ENCODE measurements at places on chromosomes 1 and 21. TPM values are rescaled to one million over a fixed set of nuclear protein-coding genes. Genes with fewer than 3 reads are reported as not detected.
A peak's percentile ranks its signal among the peaks of the same experiment; 100 is the strongest.

The MPL gene
- polyA plus RNA-seq = 0.55 TPM

The CNN3 gene
- 321 TPM for polyA plus RNA-seq

The RNF186 gene
- polyA plus RNA-seq = 0.12 TPM

The CR2 gene
- 0.45 TPM for polyA plus RNA-seq

The ACKR1 gene
- polyA plus RNA-seq = 0.20 TPM

The CCNL2 gene
- polyA plus RNA-seq = 243 TPM

The GABPA gene
- polyA plus RNA-seq = 44.8 TPM

The GNAT2 gene
- polyA plus RNA-seq = not detected

The C1orf94 gene
- not detected for polyA plus RNA-seq

The SERINC2 gene
- polyA plus RNA-seq = 41.1 TPM

The WNT2B gene
- polyA plus RNA-seq = 56.0 TPM

The ELF3 gene
- 97.8 TPM for polyA plus RNA-seq

The NHLH1 gene
- 0.16 TPM for polyA plus RNA-seq

DNA sequence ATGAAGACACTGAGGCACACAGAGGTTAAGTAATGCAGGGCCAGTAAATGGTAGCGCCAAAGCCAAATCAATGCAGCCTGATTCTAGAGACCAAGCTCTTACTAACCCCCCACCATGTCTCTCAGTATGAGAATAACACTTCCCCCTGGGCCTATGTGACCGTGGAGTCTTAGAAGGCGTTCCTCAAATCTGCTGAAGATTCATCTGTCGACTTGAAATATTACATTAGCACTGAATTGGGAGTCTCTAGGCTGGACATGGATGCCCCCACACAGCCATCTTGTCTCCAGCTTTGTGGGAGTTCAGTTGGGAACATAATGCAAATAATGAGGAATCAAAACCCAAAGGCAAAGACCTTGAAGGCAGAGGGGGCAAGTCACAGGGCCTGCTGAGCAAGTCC is 117.9 kb upstream of the HMGB4 start:
- no peak for DNase-seq

DNA sequence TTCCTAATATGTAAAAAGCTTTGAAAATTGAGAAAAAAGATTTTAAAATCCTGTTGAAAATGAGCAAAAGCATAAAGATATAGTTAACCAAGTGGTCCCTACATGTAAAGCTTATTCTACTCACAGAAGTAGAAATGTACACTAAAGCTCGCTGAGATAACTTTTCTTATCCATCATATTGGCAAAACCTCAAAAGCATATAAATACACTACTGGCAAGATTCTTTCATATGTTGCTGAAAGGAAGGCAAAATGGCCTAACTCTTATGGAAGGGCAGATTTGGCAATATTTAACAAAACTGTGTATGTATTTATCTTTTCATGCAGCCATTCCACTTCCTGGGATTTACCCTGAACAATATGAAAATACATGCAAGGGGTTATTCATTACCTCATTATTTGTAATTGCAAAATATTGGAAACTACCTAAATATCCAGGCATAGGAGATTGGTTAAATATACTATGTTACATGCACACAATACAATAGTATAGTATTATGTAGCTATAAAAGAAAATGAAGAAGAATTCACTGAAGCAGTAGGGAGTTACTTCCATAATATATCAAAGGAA is 43.2 kb upstream of the LYPLAL1 start:
- DNase-seq = no peak

DNA sequence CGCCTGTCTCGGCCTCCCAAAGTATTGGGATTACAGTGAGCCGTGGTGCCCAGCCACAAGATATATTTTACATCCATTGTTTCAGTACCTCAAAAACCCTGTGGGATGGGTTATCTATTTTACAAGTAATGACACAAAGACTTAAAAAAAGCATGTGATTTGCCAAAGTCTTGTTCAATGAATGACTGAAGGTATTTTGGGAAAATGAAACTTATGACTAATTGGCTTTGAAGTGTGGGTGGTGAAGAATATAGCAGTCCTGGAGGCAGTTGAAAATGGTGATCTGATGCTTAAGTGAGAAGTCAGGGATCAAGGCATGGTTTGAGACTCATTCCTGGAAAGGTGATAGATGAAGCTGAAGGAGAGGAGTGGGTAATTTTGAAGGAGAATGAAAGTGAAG is 3.0 kb downstream of the SWT1 start:
- DNase-seq = no peak

DNA sequence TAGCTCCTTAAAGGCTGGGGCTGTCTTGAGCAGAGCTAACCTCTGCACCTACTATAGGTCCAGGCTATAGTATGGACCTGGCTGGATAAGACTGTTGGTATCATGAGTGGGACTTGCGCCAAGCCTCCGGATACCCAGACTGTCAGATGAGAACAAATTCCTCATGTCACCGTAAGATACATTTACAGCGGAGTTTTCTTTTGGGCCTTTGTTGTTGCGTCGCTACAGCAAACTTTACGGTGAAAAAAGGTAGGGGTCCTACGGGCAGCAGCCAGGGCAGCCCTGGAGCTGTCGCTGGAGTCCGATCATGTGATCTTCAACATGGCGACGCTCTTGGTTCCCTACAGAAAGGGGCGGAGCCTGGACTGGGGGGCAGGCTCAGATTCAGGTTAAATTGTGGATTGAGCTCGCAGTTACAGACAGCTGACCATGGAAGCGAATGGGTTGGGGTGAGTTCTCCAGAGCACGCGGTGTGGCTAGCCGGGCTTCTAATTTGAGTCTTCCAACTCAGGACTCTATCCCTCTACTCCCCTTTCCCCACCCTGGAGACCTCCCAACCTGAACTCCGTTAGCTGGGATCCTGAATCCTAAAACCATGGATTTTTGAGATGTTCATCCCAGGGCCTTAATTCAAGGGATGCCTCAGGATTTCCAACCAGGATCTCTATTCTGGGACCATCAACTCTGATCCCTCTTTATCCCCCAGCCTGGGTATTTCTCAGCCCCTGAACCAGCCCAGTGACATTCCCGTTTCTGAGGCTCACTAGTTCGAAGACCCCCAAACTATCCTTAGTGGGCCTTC is at the start of gene UROD:
Gene UROD, plus strand, starts transcription at position 418 of the 802 bp plus-strand sequence. Its CDS starts 12 bp downstream, at position 430.
- peak; percentile 90 for DNase-seq

DNA sequence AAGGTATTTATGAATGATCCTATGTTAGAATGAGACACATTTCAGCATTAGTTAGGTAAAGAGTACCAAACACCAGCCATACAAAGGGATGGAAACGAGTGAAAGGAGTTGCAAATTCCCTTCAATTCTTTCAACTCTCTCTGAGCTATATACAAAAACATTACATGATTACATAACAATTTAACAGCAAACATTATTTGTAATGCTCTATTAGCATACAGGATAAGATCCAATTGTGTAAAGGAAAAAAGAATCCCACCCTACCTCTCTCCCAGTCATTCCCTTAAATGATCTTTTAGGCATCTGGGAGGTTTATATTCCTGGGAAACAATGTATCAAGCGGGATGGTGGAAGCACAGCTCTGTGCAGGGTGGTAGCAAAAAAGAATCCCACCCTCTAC is 117.9 kb downstream of the RHOU start:
- DNase-seq = no peak

GRCh38 chr1:164771041-164771618 is 212.1 kb downstream of the PBX1 start:
- DNase-seq = no peak

GRCh38 chr1:38203441-38203840 is 156.8 kb upstream of the POU3F1 start:
- no peak for DNase-seq

GRCh38 chr1:203934651-203935050 is 73.3 kb downstream of the SNRPE start:
- no peak for DNase-seq

- DNase-seq = peak; percentile 66
These were observed 69.8 kb upstream of the DIRAS3 start for GRCh38 chr1:68120136-68120791.

DNA sequence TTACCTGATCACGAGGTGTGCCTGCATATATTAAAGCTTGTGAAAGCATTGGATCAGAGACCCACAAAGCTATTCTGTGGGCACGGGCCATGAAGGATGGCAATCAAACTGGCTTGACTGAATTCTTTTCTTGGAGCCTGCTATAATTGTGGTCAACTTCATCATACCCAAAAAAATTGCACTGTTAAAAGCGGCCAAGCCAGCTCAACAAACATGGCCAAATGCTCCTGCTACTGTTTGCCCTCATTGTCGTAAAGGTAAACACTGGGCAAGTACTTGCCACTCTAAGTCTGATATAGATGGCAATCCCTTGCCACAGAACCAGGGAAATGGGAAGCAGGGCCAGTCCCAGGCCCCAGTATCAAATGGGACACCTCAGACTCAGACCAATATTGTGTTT is 6.6 kb upstream of the GSTM5 start:
- no peak for DNase-seq

DNA sequence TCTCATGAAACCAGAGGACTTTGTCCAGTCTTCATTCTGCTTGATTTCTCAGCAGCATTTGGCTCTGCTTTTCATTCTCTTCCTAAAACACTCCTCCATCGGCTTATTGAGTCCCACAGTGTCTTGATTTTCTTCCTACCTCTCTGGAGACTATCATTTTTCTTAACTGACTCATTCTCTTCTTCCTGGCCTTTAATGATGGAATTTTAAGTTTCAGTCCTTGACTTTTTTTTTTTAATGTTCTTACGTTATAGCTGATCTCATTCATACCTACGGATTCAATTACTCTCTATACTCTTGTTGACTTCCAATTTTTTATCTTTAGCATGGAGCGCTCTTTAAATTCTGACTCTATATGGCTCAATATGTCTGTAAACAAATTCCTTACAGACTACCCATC is 111.1 kb downstream of the NEK7 start:
- no peak for DNase-seq

DNA sequence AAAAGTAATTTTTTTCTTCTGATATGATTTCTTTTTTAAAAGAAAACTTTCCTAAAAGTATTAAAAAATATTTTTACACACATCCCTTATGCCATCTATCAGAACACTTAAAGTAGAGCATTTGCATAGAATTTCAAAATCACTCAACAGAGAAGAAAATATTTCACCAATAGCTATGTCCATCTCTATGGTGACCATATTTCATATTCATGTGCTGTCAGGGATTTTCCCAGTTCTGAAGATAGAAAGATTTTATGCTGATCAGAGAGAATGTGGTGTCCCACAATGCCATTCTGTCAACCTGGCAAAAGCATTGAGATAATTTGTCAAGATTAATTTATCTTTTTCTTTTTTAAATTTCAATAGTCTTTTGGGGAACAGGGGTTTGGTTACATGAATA is 87.0 kb downstream of the C4BPA start:
- DNase-seq = no peak

DNA sequence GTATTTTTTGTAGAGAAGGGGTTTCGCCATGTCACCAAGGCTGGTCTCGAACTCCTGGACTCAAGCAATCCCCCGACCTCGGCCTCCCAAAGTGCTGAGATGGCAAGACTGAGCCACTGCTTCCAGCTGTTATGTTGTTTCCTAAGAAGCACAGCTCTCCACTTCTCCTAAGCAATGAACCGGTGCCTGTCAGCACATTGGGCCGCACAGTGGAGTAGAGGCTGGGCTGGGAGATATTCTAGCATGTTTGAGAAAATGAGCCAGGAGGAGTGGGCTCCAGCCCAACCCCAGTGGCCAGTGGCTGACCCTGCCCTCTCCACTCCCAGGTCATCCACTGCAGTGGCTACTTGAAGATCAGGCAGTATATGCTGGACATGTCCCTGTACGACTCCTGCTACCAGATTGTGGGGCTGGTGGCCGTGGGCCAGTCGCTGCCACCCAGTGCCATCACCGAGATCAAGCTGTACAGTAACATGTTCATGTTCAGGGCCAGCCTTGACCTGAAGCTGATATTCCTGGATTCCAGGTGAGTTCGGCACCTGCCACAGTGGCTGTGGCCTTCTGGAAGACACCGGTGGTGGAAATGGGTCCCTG is 27.0 kb downstream of the SIM2 start:
- DNase-seq = no peak

DNA sequence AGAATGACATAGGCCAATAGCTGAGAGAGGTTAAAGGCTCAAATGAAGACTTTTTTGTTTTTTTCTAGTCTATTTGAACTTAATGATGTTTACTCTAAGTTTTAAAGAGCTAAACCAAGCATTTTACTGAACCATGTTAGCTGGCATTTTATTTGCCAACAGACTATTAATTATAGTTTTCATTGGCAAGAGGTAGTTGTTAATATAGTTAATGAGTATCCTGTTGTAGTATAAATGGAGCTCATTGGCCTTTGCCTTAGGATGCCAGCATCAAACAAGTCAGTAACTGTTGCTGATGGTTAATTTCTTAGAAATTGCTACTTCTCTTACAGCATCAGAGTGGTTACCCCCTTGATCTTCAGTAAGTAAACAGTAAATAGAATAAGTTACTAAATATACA is 339.0 kb upstream of the B3GALT2 start:
- DNase-seq = no peak

DNA sequence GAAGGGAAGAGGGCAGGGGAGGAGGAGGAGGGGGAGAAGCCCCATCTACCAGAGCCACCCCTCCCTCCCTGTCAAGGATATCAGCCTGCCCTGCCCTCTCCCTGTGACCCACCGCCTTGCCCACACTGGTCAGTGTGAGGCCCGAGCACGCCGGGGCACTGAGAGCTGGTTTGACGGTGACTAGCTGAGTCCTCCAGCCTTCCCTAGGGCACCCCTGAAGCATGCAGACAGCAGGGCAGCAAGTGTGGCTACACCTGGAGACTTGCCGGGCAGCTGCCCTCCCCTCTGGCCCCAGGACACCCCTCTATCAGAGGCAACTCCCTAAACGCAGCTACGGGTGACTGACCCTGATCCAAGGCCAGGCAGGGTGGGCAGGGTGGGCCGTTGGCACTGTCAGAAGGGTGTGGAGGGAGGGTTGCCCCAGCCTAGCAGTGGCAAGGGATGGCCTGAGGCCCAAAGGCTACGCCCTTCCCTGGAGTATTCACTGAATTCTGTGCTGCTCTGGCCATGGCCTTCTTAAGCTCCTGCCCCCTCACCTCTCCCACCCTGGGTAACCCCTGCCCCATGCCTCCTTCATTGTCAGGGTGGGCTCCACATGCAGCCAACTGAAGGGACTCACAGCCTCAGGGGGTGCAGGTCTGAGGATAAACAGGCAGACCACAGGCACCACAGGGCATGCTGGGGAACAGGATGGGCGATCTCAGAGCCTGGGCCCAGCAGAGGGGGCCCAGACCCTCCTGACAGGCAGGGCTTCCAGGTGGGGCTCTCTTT is 19.6 kb downstream of the WNT9A start:
- DNase-seq = no peak

DNA sequence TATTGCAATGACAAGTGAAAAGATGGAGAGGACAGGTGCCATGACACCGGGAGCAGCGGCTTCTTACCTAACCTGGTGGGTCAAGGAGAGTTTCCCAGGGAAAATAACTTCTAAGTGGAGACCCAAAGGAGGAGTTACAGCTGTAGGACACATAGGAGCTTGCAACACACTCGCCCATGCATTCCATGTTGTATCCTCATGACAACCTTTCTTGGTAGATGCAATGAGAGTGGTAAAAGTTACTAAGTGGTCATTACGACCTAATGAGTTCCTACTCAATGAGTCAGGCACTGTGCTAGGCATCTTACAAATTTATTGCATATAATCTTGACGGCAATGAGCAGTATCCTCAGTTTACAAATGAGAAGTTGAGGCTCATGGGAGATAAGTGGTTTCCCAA is 119.5 kb upstream of the HOOK1 start:
- DNase-seq = no peak
